ENCODE measurements at places on chromosomes 2 and 18.

DNA sequence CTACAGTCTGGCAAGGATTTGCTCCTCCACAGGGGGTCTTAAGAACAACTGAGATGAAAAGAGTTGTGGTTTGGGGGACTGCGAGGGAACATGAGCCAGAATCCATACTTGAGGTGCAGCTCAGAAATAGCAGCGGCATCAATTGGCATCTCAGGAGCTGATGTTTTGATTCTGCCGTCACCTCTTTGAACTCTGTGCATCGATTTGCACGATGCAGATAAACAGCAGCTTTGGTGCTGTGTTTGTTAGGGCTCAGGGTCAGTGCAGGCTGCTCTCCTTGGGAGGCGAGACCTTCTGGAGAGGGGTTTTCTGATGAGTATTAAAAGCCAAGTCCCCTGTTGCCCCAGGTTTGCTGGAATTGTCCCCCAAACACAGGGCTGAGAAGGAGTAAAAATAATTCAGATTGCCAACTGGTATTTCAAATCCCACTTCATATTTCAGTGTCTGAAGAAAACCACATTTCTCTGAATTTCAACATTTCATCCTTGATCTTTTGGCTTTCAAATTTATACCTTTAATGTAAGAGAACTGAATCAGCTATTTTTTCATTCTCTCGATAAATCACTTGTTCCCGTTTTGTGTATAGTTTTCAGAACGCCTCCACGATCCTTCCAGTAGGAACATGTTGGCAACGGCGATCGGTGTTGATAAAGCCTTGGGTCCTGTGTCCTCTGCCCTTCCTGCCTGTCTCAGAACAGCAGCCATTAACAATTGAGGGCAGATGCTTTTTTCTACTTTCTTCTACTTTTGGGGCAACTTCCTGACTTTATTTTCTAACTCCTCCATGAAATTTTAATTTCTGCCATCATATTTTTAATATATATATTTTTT is 65.0 kb downstream of the RAB31 start:
- DNase-seq: no peak

DNA sequence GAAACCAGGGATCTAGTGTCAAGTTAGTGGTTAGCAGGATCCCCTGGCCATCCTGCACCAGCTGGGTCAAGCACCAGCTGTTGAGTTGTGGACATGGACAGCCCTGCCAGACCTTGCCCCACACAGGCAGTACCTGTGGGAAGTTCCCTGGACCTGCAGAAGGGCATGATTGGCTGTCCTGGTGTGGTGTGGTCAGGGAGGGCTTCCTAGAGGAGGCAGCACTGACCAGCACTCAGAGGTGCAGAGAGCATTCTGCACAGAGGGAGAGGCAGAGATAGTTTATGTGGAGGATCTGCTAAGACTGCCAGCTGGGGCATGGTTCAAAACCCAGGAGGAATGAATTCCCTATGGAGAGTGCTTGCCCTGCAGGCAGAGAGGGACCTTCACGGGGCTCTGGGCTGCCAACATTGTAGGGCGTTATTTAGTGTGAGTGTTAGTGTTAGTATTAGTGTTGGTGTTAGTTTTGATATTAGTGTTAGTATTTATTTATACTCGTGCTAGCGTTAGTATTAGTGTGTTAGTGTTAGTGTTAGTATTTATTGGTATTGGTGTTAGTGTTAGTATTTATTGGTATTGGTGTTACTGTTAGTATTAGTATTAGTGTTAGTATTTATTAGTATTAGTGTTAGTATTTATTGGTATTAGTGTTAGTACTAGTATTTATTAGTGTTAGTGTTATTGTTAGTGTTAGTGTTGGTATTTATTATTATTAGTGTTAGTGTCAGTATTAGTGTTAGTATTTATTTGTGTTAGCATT is 31.9 kb downstream of the TWIST2 start:
- no peak for DNase-seq

DNA sequence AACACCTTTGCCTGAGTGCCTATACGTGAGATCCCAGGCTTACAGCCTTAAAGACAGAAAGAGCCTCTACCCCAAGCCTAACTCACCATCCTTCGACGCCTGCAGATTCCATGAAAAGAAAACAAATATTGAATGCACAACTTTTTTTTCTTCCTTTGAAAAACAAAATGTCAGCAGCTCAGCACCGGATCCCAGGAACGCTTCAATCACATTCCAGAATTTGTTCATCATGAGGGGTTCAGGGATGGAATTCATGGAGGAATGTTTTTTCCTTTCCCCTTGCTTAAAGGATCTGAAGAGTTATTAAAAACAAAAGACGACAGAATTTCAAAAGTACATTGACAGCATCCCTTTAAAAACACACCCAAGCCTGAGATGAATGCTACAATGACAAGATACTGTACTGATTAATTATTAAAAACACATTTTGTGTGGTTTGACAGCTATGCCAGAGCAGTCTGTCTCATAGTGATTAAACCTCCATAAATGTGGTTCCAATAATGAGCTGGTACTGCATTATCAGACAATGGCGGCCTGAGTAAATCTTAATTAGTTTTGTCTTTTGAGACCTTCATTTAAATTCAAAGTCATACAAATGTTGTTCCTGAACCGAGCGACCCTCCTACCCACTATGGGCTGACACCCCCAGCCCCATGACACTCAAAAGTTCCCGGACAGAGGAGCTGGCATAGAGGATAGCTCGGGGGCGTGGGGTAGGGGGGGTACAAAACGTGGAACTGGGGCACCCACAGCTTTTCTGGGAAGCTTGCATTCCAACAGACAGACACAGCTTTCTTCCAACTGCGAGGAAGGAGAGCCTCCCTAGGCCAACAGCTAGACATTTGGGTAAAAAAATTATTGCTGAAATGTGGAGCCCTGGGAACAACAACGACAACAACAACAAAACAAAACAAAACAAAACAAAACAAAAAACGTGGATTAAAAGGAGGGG is 227.5 kb downstream of the TTC32 start:
- no peak for DNase-seq

- DNase-seq: no peak
Measured at GRCh38 chr2:10079266-10079869, 843 bp downstream of the CYS1 start.

DNA sequence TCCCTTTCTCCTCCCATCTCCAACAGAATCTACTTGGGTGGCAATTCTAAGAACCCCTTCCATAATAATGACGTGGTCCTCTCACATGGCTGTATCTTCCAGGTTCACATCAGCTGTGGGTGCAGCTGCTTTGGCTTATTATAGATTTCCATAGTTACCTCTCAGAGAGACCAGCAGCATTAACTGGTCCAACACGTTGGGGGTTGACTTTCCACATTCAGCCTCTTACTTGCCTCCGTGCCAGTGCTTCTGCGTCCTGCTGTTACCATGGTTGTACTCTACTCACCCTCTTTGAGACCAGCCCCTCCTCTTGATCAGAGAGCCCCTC is 570.7 kb downstream of the PLCL1 start:
- no peak for DNase-seq

DNA sequence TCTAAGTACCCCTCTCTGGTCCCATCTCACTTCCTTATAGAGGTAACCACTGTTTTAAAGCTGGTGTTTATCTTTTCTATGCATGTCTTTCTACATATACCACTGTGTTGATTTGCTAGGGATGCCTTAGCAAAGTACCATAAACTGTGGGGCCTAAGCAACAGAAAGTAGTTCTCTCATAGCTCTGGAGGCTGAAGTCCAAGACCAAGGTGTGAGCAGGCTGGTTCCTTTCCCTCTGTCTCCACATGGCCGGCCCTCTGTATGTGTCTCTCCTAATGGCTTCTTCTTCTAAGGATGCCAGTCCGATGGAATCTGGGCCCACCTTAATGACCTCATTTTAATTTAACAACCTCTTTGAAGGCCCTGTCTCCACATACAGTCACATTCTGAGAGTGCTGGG is 40.8 kb upstream of the ROCK2 start:
- DNase-seq: no peak

- no peak for DNase-seq
Measured at GRCh38 chr18:40006634-40007033, 1948.4 kb upstream of the PIK3C3 start.

- DNase-seq: no peak
Measured at GRCh38 chr2:159077869-159078268, 109.4 kb downstream of the TANC1 start.

- DNase-seq: no peak
Measured at GRCh38 chr2:109194620-109194937, 65.6 kb downstream of the SH3RF3 start.

DNA sequence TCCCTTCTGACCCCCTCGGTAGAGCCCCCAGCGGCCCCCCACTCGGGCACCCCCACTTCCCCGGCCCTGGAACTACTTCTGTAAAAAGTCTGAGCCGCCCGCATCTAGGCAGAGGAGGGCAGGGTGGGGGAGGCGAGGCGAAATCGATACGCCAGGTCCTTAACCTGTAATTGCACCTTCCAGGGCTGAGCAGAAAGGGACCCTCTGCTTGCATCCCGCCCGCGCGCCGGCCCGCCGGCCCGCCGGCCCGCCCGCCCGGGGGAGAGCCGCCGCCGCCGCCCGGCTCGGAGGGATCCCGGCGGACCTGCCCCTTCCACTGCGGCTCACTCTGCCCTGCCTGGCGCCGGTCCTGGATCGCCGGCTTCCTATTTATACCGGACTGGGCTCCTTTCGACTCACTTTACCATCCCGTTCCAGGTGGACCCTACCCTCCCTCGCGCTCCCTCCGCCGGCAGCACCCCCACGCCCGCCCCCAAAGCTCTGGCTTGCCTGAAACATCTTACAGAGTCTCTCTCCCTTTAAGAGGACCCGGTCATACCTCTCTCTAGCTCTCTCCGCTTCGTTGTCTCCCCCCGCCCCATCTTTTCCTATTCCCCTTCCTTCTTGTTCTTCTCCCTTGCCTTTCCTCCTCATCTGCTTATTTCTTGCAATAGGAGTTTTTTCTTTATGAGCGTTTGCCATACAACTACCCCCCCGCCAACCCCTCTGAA is 797 bp downstream of the KLHL14 start:
- DNase-seq: no peak

DNA sequence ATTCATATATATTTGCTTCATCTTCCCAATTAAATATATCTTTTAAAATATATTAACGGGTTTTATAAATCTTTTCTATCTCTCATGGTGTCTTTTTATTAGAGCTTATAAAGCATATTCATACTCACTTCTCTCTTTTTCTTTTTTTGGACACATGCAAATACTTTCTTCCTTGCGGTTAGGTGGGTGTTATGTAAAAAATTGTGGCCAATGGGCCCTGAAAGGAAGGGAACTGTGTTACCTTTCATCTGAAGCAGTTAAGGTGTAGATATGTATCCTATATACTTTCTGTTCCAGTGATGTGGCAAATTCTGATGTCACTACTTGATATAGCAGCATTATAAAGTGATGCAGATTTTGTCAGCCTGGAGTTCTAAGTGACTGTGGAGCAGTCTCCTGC is 714.5 kb downstream of the PLCL1 start:
- DNase-seq: no peak

- DNase-seq: no peak
Measured at GRCh38 chr2:119221609-119222008, 2.0 kb upstream of the STEAP3 start.

DNA sequence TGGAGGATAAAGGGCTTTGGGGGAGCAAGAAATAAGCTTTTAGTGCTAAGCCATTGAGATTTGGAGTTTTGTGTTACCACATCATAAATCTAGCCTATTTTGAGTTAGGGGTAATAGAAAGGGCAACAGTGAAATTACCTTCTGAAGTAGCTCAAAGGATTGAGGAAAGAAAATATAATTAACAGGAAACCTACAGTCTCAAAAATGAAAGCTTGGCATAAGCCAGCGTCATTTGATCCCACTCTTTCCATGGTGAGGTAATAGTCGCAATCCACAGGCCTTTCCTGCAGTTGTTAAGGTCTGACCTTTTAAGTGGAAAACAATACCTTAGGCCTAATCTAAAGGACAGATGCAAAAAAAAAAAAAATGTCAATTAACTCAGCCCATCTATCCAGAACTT is 182.7 kb downstream of the UXS1 start:
- no peak for DNase-seq

- no peak for DNase-seq
Measured at GRCh38 chr2:205024822-205025518, 479.7 kb downstream of the PARD3B start.

- DNase-seq: no peak
Measured at GRCh38 chr2:2763351-2764000, 432.4 kb upstream of the MYT1L start.

DNA sequence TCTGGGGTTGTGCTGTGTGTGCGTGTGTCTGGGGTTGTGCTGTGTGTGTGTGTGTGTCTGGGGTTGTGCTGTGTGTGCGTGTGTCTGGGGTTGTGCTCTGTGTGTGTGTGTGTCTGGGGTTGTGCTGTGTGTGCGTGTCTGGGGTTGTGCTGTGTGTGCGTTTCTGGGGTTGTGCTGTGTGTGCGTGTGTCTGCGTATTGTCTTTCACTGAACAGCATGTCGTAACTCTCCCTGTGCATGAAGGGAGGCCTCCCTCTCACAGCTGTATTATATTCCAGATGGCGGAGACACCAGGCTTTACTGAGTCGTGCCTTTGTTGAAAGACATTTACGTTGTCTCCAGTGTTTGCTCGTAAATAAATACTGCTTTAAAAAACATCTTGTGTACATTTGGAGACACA is 5.9 kb downstream of the ACKR3 start:
- no peak for DNase-seq

GRCh38 chr2:64101141-64101591 is 43.1 kb downstream of the PELI1 start:
- no peak for DNase-seq

DNA sequence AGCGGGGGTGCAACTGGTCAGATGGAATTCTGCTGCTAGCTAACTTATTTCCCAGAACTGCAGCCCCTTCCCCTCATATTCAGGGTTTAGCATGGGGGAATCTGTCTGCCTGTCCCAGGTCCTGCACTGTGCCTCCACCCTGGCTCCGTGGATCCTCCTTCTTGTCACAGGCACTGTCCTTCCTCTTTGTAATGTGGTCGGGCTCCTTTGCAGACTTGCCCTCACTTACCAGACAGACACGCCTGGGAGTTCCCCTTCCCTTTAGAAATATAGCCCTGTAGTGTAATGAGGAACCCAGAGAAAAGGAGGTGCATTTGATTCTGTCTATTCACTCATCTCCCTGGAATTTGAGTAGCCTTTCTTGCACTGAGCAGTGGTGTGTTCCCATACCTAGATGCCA is 108.7 kb downstream of the TRIM43 start:
- DNase-seq: no peak

GRCh38 chr18:67362906-67363305 is 153.6 kb downstream of the DSEL start:
- DNase-seq: no peak

GRCh38 chr2:3606028-3606369 is 11.1 kb downstream of the COLEC11 start:
- no peak for DNase-seq

DNA sequence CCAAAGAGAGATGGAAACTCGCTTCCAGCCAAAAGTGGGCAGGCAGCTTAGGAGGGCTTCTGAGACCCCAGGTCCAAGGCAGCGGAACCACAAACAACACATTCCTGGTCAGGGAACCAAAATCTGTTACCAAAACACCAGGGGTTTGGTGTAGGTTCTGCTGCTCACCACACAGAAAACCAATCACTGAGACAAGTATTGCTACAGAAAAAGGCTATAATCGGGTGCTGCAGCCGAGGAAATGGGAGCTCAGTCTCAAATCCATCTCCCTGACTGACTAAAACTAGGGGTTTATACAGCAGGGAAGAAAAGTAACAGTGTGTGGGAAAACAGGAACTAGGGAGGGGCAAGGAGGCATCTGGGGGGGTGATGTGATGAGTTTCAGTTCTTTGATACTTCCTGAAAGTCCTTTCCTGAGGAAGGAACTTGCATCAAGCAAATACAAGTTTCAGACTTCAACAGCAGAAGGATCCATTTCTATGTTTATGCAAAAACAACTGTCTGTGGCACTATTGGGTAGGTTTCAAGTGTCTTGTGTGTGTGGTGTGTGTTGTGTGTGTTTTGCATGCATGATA is 108.0 kb downstream of the FAM168B start:
- DNase-seq: no peak

All from stimulated activated CD4-positive, alpha-beta T cell treated with anti-CD3 and anti-CD28 coated beads, Interleukin-1b, Interleukin-23, amount 100 ng/mL, for 1 hour (primary cell).